Urinary bladder (tissue), 4 donors: ENCODE measurements at places on chromosomes 7 and 10.

DNA sequence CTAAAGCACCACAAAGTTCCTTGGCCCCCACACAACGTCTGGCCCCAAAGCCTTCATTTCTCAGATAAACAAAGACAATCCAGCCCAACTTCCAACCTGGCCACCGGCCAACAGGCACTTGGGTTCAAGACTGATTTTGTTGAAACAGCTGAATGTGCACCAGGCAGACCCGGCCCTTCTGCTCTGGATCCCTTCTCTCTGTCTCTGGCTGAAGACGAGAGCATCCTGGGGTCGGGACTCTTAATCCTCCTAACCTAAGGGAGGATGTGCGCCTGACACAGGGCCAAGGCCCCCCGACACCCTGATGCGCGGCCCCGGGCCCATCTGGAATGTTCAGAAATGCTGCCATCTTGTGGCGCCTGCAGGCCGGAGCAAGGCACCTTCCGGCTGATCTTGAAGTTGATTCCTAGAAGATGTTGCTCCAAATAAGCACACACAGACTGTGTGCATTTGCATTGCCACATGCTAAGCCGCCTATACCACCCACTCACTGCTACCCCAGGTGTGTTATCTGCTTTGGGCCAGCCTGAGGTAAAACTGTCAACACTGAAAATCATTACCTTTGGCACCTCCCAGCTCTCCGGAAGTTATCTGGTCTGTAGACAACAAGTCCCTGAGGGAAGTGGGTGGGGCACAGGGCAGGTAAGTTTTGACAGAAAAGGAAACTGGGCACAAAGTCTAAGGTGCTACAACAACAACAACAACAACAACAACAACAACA is 98.4 kb upstream of the HABP2 start:
- peak; percentile 25 for DNase-seq

- DNase-seq = no peak
Observed at GRCh38 chr10:77034240-77034639, 603.4 kb downstream of the KCNMA1 start.

GRCh38 chr7:23912065-23912464 is 202.0 kb downstream of the STK31 start:
- DNase-seq = no peak

DNA sequence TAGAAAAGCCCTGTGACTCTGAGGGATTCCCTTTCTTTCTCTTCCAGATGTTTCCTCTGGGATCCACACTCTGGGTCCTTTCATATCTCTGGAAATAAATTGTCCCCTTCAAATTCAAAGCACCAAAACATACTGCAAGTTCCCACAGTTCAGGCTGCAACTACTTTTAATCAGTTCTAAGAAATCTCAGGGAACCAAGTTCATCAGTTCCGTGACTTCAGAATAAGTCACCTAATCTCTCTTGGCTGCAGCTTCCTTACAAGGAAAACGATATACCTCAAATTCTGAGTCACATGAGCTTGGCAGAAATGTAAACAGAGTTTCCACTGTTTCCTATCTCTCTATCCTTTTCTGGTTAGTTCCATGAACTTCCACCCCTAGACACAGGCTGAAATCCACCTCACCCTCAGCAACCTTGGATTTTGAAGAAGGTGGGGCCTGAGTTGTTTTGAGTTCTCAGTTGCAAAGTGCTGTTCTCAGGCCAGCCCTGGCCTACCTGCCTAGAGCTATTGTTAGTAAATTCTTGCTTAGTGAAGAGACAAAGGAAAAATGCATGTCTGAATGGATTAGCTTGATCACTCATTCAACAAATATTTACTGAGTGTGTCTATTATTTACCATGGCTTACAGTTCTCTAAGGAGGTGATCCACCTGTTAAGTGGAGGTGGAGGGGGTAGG is 59.3 kb upstream of the IL6 start:
- DNase-seq = no peak

GRCh38 chr7:9453521-9453920 is 1020.1 kb downstream of the NXPH1 start:
- DNase-seq = no peak

DNA sequence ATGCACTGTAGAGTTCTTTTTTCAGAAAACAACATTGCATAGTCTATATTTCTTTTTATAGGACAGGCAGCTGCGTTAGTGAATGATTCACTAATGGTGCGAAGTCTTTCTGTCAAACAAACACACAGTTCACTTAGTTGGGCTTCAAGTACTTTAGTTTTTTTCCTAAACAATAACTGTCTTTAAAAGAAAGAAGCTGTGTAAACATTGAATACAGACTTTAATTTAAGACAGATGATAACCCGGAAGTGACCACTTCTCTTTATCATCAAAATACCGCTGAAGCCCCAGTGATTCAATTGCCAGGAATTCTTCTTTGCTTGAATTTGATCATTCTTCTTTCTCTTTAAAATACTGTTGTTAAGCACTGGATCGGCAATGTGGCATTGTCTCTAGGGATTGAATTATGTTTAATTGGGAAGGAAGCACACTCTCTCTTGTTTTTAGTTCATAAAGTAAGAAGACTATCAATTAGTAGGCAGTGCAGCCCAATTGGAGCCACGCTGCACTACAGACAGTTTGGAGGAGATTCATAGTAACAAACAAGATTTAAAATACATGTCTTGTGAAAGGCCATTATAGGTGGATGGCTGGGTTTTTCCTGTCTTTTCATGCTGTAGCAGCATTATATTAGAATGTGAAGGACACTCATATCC is 30.4 kb downstream of the CNTNAP2 start:
- no peak for DNase-seq

- DNase-seq = no peak
Observed at GRCh38 chr10:71765176-71765904, 8.0 kb downstream of the VSIR start.

GRCh38 chr10:77500754-77501151 is 136.9 kb downstream of the KCNMA1 start:
- no peak for DNase-seq

- DNase-seq = no peak
Observed at GRCh38 chr10:69807122-69807521, 5.4 kb downstream of the COL13A1 start.
